ENCODE measurements at places on chromosomes 4 and X. TPM values are rescaled to one million over a fixed set of nuclear protein-coding genes. Genes with fewer than 3 reads are reported as not detected.

RS1 gene
- not detected for total RNA-seq

PF4V1 gene
- 0.78 TPM for total RNA-seq

VMA21 gene
- 23.9 TPM for total RNA-seq

GPR50 gene
- not detected for total RNA-seq

TSPAN5 gene
- 66.0 TPM for total RNA-seq

QDPR gene
- total RNA-seq, result 17.0 TPM

ARHGAP6 gene
- 4.2 TPM for total RNA-seq

CCDC120 gene
- total RNA-seq, result 8.5 TPM

SPCS3 gene
- 118 TPM for total RNA-seq

ARSJ gene
- total RNA-seq, result 61.7 TPM

All from osteocyte (in vitro differentiated cells).